Activated T-cell treated with anti-CD3 and anti-CD28 coated beads for 24 hours (primary cell): ENCODE measurements at places on chromosomes 16 and 17.
A peak's percentile ranks its signal among the peaks of the same experiment; 100 is the strongest.

DNA sequence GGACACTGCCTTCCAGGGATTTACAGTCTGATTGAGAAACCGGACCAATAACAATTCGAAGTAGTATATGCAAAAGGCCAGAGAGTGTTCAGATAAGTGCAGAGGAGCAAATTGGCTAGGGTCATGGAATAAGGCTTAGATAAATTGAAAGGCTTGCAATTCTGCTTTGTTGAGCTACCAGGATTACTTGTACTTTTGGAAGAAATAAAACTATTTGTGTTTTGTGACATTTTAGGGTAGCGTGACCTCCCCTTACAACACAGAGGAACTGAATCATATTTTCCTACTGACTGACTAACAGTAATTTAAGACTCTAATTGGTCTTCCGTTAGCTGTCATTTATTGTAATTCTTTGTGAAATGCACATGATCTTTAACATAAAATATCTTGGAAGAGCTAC is 104.7 kb downstream of the PITPNC1 start:
- no peak for DNase-seq

DNA sequence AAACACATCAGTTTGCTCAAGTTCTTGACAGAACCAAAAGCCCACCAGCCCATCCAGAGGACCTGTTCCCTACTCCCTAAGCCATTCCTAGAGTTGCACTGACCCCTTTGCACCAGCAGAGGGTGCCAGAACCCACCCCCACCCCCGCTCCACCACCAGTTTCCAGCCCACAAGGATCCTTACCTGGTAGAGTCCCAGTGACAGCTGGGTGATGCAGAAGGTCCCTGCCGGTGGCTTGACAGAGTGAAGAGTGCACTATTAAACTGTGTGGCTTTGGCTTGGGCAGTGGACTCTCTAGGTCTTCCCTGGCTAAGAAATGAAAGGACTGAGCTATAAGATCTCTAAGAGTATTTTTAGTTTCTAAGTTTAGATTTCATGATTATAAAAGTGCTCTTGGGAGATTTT is 73.3 kb upstream of the MTMR4 start:
- peak; percentile 45 for DNase-seq

GRCh38 chr17:5585836-5586521 is 1.7 kb upstream of the NLRP1 start:
- DNase-seq = no peak

- no peak for DNase-seq
These were observed 141.3 kb upstream of the CACNG3 start for GRCh38 chr16:24114876-24115275.

DNA sequence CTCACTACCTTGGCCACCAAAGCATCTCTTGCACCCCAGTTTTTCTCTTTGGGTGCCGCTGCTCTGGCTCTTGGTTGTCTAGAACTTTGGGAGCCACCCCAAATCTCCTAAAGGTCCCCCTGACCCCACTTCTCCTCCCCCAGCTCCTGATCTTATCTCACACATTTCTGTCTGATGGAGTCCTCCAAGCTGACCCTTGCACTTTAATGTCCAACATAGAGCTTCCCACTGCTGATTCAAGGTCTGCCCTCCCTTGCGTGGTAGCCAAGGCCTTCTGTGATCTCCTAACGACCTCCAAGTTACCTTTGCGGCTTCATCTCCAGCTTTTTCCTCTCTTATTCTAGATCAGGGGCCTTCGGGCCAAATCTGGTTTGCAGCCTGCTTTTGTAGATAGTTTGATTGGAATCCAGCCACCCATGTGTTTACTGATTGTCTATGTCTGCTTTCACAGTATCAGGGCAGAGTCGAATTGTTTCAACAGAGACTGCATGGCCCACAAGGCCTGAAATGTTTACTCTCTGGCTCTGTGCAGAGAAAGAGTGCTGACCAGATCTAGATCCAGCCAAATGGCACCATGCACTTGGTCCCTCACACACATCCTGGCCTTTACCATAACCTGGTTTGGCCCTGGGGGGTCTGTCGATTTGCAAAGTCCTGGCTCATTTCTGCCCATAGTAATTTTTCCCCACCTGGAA is 168.6 kb downstream of the HAPSTR1 start:
- DNase-seq = no peak

GRCh38 chr16:12308060-12308459 is 331.5 kb downstream of the SNX29 start:
- DNase-seq = no peak

DNA sequence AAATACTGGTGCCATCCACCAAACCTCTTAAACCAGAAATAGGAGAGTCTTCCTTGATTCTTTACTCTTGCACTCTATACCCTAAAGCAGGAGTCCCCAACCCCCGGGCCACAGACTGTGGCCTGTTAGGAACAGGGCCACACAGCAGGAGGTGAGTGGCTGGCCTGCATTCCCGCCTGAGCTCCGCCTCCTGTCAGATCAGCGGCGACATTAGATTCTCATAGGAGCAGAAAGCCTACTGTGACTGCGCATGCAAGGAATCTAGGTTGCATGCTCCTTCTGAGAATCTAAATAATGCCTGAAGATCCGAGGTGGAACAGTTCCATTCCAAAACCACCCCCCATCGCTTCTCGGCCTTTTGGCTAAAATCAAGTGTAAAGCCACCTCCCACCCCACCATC is 30.3 kb upstream of the SRCIN1 start:
- DNase-seq = no peak

- no peak for DNase-seq
These were observed 34.9 kb downstream of the GNAO1 start for GRCh38 chr16:56226187-56226586.

DNA sequence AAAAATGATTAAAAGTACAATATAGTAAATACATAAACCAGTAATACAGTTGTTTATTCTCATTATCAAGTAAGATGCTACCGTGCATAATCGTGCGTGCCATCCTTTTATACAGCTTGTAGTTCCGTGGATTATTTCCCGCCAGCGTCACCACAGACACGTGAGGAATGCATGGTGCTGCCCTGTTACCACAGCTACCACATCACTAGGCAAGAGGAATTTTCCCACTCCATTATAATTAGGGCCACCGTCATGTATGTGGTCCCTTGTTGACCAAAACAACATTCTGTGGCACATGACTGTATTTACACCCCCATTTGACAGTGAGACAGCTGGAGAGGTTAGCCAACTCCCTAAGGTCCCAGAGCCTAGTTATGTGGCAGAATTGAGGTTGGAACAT is 30.5 kb upstream of the LGALS9 start:
- no peak for DNase-seq

DNA sequence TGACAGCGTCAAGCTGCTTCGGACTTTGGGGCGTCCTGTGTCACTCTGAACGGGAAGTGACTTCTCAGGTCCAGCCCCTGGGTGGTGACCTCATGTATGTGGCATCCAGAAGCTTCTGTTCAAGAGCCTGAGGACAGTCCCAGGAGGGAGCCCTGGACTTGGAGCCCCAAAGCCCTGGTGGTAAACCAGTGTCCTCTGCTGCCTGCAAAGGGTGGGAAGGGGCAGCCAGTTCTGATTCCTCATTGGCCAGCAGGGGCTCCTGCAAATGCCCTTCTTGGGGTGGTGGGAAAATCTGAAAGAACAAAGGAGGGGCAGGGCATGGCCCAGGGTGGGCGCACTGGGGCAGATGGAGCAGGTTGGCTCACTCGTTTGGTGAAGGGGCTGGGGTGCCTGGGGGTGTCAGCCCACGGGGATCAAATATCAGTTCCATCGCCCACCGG is 1.6 kb downstream of the OSGIN1 start:
- no peak for DNase-seq

GRCh38 chr17:32849879-32850278 is 27.0 kb downstream of the MYO1D start:
- no peak for DNase-seq

DNA sequence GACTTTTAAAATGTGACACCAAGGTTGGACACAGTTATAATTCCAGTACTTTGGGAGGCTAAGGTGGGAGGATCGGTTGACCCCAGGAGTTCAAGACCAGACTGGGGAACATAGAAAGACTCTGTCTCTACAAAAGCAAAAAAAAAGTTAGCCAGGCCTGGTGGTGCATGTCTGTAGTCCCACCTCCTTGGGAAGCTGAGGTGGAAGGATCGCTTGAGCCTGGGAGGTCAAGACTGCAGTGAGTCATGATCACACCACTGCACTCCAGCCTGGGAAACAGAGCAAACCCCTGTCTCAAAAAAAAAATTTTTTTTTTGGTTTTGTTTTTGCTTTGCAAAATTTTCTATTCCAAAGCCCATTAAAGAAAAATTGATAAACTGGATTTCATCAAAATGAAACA is 281.4 kb downstream of the BCAS3 start:
- no peak for DNase-seq

DNA sequence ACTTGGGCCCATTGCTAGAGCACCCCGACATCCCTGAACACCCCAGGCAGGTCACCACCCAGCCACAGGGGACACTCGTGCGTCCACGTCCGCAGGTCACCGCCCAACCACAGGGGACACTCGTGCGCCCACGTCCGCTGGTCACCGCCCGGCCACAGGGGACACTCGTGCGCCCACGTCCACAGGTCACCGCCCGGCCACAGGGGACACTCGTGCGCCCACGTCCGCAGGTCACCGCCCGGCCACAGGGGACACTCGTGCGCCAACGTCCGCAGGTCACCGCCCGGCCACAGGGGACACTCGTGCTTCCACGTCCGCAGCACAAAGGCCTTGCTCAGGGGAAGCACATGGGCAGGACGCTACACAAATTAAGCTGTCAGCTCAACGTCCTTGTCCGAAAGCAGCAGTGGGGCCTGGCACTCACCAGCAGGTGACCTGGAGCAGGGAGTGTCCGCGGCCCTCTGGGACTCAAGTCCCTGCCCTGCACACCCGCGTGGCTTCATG is 17.7 kb downstream of the GALNS start:
- DNase-seq = no peak

DNA sequence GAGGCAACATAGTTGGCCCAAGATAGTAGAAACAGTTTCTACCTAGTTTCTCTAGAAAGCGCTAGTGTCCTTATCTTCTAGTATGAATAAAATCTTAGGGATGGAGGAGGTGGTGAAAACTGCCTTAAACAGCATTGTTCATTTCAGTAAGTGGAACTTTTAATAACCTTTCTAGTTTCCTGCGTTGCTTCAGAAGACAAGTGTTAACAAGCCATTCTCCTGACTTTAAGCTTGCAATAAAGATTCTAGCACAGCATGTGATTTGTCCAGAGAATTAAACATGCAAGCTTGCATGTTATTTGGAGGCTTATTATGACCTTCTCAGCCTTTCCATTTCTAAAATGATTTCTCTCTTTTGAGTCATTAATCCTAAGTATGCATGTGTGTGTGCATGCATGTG is 72.3 kb downstream of the TANGO6 start:
- DNase-seq = no peak

DNA sequence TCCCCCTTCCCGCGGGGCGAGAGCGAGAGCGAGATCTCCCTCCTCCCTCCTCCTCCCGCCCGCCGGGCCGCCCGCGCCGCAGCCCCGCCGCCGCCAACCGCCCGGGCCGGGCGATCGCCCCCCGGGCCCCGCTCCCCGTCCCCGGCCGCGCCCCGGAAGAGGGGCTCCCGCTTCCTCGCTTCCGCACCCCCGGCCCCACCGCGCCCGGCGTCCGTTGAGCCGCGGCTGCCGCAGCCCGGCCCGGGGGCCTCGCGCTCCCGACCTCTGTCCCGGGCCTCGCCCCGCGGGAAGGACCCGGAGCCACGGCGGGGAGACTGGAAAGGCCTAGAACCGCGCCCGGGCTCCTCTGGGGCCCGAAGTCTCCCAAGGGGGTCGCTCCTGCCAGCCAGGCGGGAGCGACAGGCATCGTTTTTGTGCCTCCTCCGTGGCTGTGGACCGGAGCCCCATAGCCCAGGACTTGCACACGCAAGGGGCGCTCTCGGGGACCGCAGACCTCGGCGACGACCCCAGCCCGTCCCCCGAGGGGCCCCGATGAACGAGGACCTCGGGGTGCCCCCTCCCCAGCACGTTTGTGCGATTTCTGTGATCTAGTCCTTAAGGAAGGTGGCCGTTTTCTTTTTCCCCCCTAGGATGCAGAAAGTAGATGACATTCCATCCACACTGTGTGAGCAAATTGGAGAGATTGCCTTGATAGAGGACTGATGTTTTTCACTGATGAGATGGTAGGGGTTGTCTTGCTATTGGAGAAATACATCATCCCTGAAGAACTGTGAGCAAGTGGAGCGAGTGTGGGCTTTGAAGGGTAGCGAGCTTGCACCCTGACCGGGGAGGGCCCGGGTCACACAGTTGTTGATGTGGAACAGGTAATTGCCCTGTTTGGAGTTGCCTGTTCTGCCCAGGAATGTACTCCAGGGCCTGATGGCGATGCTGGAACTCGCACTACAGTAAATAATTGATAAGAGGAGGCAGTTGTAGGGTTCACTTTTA is 611 bp downstream of the BANP start:
- no peak for DNase-seq

DNA sequence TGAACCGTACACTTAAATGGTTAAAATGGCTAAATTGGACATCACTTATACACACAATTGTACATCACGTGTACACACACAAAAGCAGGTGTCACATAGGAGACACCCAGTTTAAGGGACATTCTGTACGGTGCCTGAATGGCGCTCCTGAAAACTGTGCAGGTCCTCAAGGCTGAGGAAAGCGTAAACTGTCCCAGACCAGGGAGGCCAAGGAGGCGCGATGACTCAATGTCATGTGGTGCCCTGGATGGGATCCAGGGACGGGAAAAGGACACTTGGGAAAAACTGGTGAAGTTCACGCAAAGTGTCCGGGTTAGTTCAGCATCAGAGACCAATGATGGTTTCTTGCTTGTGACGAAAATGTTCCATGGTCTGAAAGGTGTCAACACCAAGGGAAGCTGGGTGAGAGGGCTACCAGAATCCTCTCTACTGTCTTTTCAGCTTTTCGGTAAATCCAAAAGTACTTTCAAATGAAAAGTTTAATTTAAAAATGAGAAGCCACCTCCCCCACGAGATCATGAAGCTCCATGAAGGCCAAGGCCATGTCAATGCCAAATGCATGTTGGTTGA is 112.2 kb downstream of the CMIP start:
- no peak for DNase-seq

GRCh38 chr17:56592487-56593085 is 913 bp upstream of the NOG start:
- peak; percentile 49 for DNase-seq

GRCh38 chr16:30755955-30756780 is 5.7 kb downstream of the CFAP119 start:
- DNase-seq = no peak

GRCh38 chr17:39209317-39210092 is 9.4 kb downstream of the RPL19 start:
- peak; percentile 57 for DNase-seq

DNA sequence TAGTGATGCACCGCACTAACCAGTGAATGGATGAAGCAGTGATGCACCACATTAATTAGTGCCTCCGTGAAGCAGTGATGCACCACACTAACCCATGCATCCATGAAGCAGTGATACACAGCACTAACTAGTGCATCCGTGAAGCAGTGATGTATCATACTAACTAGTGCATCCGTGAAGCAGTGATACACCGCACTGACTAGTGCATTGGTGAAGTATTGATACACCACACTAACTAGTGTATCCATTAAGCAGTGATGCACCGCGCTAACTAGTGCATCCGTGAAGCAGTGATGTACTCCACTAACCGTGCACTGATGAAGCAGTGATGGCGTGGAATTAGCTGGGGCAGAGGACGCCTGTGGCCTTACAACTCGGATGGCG is 80.6 kb upstream of the NKD1 start:
- DNase-seq = no peak

GRCh38 chr17:66337866-66338485 is 35.6 kb downstream of the PRKCA start:
- no peak for DNase-seq

- DNase-seq = no peak
These were observed 100.9 kb downstream of the C16orf95 start for GRCh38 chr16:87216148-87216840.
